ENCODE measurements at places on chromosomes 3 and 15.

GRCh38 chr3:94440767-94441493 lies 378.1 kb downstream of the NSUN3 start:
- DNase-seq = peak; percentile 91

GRCh38 chr15:75205064-75205395 lies 3.3 kb downstream of the C15orf39 start:
- DNase-seq = no peak

DNA sequence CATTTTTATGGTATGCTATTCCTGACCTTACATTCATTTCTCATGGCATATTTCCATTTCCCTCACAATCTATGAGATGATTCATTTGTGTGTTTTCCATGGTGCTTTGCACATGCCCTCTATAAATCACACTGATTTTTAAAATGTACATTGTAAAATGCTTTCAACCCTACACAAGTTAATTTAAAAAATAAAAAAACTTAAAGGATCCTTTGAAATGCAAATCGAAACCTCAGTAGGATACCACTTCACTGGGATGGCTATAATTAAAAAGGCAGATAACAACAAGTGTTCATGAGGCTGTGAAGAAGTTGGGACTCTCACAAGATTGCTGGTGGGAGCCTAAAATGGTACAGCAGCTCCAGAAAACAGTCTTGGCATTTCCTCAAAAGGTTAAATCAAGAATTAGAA lies 83.5 kb downstream of the FMN1 start:
- peak; percentile 77 for DNase-seq

GRCh38 chr15:99507016-99507503 lies 58.7 kb upstream of the MEF2A start:
- no peak for DNase-seq

GRCh38 chr3:66427352-66427751 lies 73.5 kb downstream of the LRIG1 start:
- DNase-seq = no peak

- no peak for DNase-seq
Observed at GRCh38 chr3:39407773-39408492, 1.4 kb downstream of the RPSA start.

- no peak for DNase-seq
Observed at GRCh38 chr3:63927422-63928280, 15.5 kb upstream of the SCAANT1 start.

DNA sequence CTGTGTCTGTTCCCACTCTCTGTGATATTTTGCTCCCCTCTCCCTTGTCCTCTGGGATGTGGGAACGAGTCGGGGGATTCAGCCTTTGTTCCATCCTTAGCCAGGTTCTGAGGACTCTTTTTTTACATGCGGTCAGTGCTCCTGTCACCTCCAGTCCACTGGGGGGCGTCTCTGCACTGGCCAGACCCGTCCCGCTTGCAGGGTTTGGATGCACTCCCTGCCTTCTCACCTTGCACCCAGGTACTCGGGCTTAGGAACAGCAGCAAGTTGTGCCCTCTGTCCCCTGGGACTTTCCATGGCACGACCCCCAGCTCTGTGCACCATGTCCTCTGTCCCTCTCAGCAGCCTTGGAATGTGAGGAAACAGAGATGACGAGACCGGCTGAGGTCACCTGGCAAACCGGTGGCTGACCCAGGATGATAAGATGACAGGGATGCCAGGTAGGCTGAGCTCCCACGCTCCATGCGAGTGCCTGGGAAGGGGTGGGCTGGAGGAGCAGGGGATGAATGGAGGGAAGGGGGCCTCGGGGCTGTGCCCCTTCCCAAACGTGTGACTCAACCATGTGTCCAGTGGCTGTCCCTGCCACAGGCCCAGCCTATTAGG lies 27.3 kb upstream of the FGD5 start:
- peak; percentile 18 for DNase-seq

DNA sequence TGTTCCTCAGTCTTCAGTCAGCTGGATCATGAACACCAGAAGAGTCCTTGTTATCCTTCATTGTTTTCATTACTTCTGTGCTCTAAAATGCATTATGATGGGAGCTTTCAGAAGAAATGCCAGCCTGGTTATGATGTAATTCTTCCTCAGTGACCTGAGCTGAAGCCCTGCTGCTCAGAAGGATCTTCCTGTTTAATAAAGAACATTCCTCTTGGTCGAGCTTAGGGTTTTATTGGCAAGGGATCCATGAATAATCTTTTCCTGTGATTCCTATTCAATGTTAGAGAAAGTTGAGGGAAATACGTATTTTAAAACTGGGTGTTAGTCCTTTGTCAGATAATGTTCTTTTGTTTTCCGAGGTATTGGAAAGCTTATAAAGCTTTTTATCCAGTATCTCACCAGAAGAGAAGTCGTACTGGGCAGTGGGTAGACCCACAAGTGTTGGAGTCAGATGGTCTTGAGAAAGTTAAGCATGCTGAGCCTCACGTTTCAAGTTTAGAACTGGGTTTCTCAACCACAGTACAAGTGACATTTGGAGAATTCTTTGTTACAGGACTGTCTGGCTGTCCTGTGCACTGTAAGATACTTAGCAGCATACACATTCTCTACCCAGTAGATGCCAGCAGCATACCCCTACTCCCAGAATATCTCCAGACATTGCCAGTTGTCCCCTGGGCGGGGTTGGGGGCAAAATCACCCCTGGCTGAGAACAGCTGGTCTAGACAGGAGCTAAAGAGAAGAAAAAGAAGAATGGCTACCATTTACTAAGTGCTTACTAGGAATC lies 212.3 kb upstream of the BHLHE40 start:
- no peak for DNase-seq

DNA sequence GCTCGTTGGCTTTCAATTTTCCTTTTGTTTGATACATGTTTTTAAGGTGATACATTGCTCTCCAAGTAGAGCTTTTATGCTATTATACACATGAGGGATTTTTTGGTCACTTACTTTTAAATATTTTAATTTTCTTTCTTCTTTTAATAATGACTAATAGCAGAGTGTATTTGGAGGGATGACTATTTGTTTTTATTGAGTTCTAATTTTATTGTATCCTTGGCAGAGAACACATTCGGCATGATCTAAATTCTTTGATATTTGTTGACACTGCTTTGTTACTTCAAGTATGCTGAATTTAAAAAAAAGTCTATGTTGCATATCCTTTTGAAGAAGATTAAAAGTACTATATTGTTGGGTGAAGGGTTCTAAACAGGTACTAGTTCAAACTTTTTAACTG lies 149.9 kb upstream of the PDZRN3 start:
- peak; percentile 44 for DNase-seq

GRCh38 chr15:64702816-64703631 lies 72.4 kb downstream of the RBPMS2 start:
- DNase-seq = peak; percentile 94

DNA sequence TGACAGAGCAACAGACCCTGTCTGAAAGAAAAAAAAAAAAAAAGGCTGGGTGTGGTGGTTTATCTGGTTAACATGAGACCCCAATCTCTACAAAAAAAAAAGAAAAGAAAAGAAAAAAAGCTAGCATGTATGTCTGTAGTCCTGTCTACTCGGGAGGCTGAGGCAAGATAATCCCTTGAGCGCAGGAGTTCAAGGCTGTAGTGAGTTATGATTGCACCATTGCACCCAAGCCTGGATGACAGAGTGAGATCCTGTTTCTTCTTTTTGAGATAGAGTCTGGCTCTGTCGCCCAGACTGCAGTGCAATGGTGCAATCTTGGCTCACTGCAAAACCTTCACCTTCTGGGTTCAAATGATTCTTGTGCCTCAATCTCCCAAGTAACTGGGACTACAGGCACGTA lies 8.4 kb upstream of the DHX30 start:
- no peak for DNase-seq

- DNase-seq = no peak
Observed at GRCh38 chr15:67880651-67881182, 40.9 kb upstream of the RNU6-1 start.

- no peak for DNase-seq
Observed at GRCh38 chr3:133401374-133402135, 1.7 kb downstream of the BFSP2 start.

GRCh38 chr3:158540066-158540465 lies 30.9 kb upstream of the MLF1 start:
- DNase-seq = no peak

DNA sequence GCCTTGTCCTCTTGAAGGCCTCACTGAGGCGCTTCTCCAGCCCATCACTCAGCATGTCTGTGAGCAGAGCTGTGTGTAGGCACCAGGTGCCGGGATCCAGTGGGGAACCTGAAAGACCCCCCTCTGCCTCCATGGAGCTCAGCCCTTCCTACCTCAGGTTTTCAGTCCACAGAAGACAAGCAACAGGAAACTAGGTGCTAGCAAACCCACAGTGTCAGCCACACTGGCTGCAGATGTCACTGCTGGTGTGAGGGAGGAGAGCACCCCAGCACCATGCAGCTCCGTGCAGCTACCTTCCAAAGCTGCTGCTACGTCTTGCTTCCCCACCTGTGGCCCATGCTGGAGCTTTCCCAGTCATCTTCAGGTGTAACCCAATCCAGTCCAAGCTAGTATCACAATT lies 17.9 kb downstream of the PSTPIP1 start:
- no peak for DNase-seq

DNA sequence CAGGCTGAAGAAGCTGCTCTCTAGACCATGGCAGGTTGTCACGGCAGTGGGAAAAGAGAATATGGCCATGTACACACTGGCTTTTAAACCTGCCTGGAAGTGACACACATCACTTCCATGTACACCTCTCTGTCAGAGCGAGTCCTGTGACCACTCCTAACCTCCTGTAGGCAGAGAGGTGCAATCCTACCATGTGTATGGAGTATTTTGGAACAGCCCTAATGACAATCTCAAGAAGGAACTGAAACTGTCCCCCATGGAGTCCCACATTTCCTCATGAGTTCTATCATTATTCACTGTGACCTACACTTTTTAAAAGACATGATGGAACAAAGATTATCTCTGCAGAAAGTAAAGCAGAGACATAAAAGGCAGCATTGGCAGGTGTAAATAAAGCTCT lies 153.4 kb upstream of the PFN2 start:
- DNase-seq = no peak
